ENCODE measurements at places on chromosomes 12 and 14.

DNA sequence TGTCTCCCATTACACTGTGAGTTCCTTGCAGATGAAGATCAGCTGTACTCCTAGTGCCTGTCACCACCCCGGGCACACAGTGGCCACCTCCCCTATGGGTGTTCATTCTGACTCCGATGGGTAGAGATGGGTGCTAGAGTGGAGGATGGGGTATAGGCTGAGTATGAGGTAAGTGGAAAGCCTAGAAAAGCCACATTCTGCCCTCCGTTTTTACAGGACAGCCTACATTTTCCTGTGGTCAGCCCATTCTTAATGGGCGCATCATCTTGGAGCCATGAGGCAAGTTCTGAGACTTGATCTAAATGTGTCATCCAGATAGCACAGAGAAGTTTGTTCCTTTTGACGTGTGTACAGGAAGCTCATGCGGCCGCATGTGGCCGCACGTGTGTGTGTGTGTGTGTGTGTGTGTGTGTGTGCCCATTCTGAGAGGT, 166.7 kb upstream of the HIF1A start:
- no peak for DNase-seq

- no peak for DNase-seq
Measured at GRCh38 chr12:25573346-25573745, 20.3 kb upstream of the LMNTD1 start.

DNA sequence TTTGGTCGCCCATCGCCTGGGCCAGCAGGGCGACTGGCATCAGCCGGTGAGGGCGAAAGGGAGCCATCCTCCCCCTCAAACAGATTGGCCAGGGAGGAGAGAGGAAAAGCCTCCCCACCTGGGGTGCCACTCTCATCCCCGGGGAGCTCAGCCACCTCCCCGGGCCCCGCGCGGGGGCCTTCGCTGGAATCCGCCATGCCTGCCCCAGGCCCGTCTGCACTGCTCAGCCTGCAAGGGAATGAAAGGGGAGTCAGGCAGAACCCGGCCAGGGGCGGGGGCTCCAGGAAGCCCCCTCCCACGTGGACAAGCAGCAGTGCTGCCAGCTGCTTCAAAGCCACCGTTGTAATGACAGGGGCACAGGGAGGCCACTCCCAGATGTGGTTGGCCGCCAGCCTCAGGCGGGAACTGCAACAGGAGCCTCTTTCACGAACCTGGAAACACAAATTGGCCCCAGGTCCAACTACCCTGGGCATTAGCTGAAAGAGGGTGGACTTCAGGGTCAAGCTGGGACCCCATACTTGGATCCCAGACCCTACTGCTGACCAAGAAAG, 18.5 kb downstream of the TRPV4 start:
- no peak for DNase-seq

GRCh38 chr14:104382361-104383087, 197.0 kb upstream of the C14orf180 start:
- DNase-seq, result no peak

GRCh38 chr14:74942608-74943007, 12.8 kb downstream of the PGF start:
- DNase-seq, result no peak

DNA sequence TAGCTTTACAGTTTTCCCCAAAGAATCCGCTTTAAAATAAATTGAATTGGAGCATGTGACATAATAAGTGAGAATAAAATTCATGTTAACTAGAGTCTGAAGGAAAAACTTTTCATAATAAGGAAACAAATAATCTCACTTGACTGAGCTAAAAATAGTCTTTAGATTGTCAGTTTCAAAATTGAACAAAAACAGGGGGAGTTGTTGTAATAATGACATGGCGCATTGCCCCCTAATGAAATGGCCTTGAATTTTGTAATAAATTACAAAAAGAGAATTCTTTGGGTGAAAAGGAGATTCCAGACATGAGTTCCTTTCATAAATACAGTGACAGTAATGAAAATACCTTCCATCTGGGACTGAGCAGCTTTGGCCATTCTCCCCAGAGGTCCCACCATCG, 178.6 kb downstream of the EFCAB11 start:
- DNase-seq, result no peak
